Activated T-helper 1 cell treated with Interleukin-2 at 50 U/mL for 16 hours (primary cell): ENCODE measurements at places on chromosomes 13 and 19.

DNA sequence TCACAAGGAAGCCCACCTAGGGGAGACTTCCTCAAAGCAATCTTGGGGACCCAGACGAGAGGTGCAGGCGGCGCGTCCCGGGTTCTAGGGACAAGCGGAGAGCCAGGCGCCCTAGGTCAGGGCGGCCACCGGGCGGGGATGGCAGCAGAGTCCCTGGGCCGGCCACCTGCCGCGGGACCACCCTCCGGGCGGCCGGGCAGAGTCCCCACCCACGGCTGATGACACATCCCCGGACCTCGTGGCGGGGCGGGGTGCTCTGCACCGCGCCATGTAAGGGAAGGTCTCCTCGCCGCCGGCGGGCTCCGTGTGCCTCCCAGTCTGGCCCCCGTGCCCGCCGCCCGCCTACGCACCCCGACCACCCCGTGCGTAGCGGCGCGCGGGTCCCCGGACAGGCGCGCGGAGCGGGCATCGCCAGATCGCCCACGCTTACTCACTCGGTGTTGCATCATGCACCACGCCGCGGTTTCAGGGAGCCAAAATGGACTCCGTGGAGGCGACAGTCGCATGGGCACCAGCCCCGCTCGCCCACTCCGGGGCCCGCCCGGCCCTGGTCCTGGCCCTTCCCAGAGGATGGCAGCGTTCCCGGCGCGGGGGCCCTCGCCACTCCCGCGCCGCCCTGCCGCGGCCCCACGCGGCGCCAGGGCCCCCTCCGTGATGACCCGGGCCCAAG lies 643 bp downstream of the SLC7A1 start:
- DNase-seq, result peak; percentile 30

DNA sequence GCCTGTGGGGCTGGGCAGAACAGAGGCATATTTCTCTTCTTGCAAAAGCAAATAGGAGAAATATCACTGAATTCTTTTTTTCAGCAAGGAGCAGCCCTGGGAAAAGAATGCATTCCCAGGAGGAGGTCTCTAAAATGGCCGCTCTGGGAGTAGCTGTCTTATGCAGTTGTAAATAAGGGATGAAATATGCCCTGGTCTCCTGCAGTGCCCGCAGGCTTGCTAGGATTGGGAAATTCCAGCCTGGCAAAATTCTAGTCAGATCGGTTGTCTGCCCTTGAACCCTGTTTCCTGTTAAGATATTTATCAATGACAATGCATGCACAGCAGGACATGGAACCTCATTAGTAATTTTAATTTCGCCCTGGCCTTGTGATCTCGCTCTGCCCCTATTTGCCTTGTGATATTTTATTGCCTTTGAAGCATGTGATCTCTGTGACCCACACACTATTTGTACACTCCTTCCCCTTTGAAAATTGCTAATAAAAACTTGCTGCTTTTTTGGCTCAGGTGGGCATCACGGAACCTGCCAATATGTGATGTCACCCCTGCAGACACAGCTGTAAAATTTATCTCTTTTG lies 1993.2 kb downstream of the PCDH9 start:
- DNase-seq, result no peak

- no peak for DNase-seq
These were observed 1651.3 kb downstream of the SLITRK5 start for GRCh38 chr13:89322466-89322865.

GRCh38 chr19:39506944-39507714 lies 7.8 kb upstream of the SELENOV start:
- DNase-seq, result no peak

DNA sequence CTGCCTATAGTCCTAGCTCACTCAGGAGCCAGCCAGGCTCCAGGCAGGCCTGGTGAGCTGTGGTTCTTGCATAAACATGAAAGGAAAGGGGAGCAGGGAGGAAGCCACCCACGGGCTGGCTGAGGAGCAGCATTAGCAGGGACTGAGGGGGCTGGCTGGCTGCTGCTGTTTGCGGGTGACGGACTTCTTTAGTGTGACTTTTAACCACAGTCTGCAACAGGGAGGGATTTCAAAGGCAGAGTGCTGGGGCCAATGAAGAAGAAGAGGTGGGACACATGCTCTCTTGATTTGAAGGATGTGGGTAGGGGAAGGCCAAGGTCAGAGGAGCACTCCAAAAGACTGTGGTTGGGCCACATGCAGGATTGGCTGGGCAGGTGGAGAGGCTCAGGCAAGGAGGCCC lies 223.0 kb downstream of the DNAJC15 start:
- DNase-seq, result no peak
